ENCODE measurements at places on chromosomes 7 and 10. TPM values are rescaled to one million over a fixed set of nuclear protein-coding genes. Genes with fewer than 3 reads are reported as not detected.
A peak's percentile ranks its signal among the peaks of the same experiment; 100 is the strongest.

GRCh38 chr7:73919694-73920375 is 58.9 kb downstream of the TMEM270 start:
- no peak for DNase-seq

DNA sequence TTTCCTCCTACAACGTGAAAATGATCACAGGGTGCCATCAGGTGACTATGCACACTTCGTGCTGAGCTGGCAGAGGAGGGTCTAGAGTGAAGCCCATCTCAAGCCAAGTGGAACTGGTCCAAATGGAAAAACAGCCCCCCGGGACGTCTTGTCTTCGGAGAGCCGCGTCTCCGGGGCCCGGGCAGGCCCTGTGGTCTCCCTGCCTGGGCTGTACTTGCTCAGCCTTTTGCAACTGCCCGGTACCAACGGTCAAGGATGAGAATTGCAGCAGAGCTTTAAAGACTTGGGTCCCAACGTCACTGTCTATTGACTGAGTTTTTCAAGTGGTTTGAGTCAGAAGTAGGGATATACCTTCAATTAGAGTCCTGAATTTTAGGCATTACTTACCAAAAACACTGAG is 315.5 kb downstream of the PTPRN2 start:
- DNase-seq = no peak

Gene CNPY1
- not detected for total RNA-seq

DNA sequence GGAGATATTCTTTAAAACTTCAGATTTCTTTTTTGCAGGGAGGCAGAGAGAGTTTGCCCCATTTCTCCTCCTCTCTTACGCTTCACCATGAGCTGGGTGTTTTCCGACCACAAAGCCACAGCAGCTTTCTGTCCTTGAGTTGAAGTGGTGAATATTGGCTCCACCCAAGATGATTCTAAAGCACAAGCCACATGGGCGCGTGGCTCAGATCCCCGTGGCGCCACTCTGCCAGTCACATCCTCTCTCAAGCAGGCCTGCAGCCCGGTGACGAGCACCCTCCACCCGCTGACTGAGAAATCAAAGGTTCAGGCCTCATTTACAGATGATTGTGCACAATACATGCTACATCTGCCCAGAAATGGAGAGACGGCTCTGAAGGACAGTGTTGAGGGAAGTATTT is 27.6 kb upstream of the RNF32 start:
- DNase-seq = peak; percentile 34

DNA sequence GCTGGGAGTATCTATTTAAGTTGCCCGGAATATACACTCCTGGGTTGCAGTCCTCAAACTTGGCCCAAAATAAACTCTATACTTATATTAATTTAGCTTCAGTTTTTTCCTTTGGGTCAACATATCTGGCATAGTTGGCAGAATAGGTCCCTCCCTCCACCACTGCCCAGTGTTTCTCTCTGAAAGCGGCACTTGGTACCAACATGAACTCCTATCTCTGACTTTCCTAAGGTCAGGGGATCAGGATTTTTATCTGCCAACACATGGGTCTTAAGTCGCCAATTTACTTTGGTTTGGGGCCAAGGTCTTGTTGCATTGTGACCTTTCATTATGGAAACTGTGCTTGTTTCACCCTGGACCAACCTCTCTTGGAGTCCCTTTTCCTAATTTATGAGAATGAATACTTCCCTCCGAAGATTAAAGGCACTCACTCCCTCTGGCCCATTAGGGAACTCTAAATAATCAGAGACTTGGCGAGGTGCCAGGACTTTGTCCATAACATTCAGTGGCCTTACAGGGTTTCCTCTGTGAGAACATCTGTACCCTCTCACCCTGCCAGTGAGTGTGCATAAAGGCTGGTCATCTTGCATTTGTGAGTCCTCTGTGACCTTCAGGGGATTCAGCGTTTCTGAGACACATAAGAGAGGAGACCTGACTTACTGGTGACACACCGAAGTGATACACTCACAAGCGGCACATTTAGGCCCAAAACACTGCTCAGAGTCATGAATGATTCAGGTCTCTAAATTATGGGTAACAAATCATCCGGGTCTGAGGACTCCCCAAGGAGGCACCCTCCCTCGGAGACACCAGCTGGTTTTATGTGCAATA is 19.7 kb upstream of the FKBP9 start:
- DNase-seq = no peak

- DNase-seq = no peak
Observed at GRCh38 chr7:39005036-39005435, 27.3 kb downstream of the POU6F2 start.

Gene PFKP
- total RNA-seq = 265 TPM

Gene CALHM3
- total RNA-seq = not detected

- no peak for DNase-seq
Observed at GRCh38 chr7:135914346-135914745, 62.8 kb downstream of the MTPN start.

GRCh38 chr7:28761505-28761904 is 196.6 kb downstream of the TRIL start:
- DNase-seq = no peak

Gene PVRIG
- not detected for total RNA-seq

Gene MEOX2
- not detected for total RNA-seq

GRCh38 chr10:86188796-86189558 is 177.6 kb downstream of the GRID1 start:
- DNase-seq = no peak
